ENCODE measurements at places on chromosomes 6 and 20.
A peak's percentile ranks its signal among the peaks of the same experiment; 100 is the strongest.

GRCh38 chr6:20173833-20174792 lies 38.2 kb downstream of the MBOAT1 start:
- DNase-seq, result no peak

DNA sequence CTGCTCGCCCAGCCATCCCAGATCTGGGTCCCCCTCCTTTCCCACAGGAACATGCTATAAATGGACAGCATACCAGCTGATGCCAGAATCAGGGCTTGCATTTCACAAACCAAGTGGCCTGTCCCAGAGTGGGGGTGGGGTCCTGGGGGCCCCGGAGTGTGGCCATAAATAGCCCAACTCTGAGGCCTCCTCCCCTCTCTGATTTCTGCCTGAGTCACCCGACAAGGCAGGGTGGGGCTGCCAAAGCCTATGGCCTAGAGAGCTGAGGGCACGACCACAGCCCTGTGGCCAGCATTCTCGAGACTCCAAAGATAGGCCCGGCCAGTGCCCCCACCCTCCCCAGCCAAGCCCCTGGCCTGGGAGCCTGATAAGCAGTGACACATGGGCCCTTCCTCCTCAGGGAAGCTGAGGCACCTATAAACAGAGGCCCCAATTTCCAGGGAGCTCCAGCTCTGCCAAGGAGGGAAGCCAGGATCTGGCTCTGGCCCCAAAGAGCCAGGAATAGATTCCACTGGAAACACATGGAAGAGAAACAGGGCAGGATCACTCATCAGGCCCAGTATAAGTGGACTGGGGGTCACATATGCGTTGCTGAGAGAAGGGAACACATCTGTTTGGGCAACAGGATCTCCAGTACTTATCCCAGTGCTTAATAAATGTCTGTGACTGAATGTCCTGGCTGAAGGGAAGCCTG lies 20.3 kb downstream of the SNTA1 start:
- DNase-seq, result no peak

GRCh38 chr6:26124781-26125685 lies 37.8 kb downstream of the HFE start:
- no peak for DNase-seq

DNA sequence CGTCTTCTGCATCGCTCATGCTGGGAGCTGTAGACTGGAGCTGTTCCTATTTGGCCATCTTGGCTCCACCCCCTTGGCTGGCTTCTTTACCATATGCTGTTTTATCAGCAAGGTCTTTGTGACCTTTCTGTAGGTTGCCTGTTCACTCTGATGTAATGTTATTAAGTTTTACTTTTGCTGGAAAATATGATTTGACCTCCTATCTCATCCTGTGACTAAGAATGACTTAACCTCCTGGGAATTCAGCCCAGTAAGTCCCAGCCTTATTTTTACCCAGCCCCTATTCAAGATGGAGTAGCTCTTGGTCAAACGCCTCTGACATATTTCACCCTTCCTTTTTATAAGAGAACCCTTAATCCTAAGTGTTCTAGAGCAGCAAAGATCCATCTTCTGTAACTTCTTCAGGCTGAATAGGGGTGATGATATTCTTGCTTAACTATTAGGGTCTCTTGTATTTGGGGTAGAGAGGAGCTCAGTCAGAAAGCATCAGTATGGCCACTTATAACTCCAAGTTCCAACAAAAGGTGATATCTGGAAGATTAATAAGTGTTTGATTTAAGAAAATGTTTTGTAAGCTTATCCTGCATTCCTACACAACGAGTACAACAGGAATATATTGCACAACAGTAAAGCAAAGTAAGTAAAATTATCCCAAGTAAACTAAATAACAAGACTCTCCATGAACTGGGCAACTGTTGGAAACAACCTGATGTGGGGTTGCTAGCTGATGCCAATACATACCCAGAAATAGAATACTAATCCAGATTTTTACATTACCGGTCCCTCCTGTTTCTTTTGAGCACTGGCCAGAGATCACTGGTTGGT lies 23.1 kb upstream of the HMGN3 start:
- DNase-seq, result no peak

DNA sequence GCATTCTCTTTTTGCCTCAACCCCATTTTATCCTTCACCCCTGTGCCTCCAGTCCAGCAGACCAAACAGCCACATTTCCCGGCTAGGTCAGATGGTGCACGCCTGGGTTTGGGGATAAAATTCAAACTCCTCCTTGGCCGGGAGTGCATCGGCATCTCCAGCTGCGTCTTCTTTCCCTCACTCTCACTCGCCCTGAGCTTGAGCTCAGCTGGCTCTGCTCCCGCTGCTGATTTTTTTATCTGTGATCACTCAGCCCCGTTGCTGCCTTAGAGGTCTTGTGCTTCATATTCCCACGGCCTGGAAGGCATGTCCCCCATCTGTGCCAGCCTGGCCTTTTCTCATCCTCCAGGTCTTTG lies 6.8 kb upstream of the EZR start:
- DNase-seq, result no peak

- DNase-seq, result no peak
Measured at GRCh38 chr6:143647191-143647590, 30.6 kb upstream of the PHACTR2 start.

DNA sequence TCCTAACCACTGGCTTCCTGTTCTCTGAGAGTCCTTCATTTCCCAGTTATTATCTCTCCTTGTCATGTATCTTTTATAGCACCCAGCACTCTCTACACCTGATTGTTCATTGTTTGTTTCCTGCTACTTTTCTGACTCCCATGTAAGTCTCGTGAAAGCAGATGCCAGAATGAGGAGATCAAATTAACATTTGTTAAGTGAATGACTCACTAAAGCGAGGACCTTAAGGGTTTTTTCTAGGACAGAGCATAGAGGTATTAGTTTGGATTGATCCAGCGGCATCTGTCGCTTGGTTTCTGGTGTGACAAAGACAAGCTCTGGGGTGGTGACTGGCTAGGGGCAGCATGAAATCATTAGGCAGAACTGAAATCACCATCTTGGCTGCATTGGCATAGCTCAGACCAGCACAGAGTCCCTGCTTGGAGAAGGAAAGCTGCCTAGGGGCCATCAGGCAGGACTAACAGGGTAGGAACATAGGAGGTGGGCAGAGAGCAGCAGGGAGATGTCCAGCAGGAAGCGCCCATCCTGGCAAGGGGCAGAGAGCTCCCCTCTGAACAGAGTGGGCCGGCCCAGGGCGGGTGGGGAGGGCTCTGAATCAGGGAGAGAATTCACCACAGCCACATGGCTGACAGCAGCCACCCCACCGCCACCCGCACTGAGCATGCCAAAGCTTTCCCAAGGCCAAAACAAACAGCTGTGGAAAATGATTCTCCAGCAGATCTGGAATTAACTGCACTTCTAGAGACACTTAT lies 97.1 kb upstream of the CEP85L start:
- peak; percentile 65 for DNase-seq

GRCh38 chr6:6461138-6461537 lies 127.4 kb upstream of the LY86 start:
- no peak for DNase-seq

GRCh38 chr20:38170826-38171674 lies 6.0 kb upstream of the TGM2 start:
- DNase-seq, result no peak

DNA sequence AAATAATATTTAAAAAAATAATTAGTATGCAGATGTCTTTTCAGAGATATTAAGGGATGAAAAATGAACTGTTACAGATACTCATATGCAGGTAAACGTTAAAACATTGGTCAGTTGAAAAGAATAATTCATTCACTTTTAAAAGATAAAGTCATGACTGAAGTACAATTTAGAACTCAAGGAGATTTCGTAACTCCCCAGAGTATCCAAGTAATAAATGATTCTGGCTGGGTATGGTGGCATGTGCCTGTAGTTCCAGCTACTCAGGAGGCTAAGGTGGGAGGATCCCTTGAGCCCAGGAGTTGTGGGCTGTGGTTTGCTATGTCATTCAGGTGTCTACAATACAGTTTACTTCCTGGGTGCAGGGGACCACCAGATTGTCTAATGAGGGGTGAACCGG lies 122.3 kb upstream of the TMEM181 start:
- DNase-seq, result no peak

GRCh38 chr20:9262653-9263194 lies 193.8 kb downstream of the PLCB4 start:
- DNase-seq, result no peak

GRCh38 chr6:35573495-35574110 lies 60.9 kb upstream of the TULP1 start:
- no peak for DNase-seq

DNA sequence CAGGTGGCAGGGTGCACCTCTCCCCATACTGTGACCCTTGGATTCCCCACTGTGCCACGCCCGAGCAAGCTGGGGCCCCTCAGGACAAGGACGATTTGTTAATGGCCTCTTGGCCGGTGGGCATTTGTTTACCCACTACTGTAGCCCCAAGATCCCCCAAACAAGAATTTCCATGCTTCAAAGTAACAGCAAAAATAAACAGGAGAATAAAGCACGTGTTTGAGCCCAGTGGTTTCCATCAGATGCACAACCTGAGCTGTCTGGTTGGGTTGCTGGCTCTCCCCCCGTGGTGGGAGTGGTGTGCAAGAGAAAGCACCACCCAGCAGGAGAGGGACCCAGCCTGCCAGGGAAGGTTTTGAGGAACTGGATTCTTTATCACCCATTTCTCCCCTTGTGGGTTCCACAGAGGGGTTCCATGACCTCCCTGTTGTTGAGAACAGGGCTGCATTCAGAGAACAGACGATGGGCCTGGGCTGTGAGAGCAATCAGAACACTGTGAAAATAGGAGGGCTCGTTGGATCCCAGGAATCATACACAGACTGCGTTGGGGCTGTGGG lies 4.8 kb downstream of the CD93 start:
- DNase-seq, result no peak

DNA sequence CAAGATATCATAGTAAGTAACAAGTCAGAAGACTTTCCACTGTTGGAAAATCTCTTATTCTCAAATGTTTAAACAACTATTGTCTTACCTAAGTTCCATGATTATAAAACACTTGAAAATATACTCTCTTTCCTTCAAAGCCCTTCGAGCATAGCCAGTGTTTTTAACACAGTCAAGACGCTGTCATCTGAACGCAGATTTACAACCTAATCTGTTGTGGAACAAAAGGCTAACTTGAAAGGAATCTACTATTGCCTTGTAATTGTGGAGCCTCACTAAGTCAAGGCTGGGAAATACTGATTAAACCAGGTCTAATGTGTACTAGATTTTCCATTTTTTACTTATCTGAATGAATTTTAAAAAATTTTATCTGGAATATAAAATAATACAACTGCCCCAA lies 205.8 kb downstream of the TRDN start:
- DNase-seq, result no peak

DNA sequence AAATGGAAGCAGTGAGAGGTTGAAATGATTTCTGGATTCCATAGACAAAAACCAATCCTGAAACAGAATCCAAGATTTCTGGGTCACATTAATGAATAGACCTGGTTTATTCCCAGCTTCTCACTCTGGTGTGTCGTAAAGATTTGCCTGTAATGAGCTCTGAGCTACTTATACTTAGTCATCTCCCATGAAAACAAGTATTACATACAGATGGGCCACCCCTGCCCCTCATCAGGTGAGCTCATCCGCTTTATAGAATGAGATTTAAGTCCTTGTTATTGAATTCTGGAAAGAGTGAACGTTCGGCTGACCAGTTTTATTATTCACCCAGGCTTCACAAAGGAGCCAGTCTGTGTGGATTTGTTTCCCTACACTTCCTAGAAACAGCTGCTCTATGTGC lies 47.1 kb upstream of the TMEM181 start:
- no peak for DNase-seq
